ENCODE measurements at places on chromosomes 16 and 17.

- no peak for DNase-seq
Measured at GRCh38 chr16:1032607-1033006, 39.9 kb upstream of the SSTR5 start.

DNA sequence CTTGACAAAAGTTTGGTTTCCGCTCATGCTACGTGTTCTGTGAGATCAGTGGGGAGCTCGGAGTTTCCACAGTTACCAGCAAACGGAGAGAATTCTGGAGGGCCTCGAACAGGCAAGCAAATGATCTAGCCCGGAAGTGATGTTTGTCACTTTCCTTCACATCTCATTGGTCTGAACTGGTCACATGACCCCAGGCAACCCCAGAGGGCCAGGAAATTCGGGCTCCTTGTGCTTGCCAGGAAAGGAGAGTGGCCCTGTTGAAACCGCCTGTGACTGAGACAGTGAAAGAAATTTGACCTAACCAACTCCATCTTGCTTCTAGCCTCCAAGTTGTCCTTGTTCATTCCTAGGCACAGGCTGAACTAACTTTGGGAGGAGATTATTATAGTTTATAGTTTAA lies 23.0 kb downstream of the SPPL2C start:
- DNase-seq = no peak

- no peak for DNase-seq
Measured at GRCh38 chr17:10053782-10054540, 144.4 kb downstream of the GAS7 start.

- no peak for DNase-seq
Measured at GRCh38 chr17:55452139-55452790, 30.6 kb upstream of the MMD start.

DNA sequence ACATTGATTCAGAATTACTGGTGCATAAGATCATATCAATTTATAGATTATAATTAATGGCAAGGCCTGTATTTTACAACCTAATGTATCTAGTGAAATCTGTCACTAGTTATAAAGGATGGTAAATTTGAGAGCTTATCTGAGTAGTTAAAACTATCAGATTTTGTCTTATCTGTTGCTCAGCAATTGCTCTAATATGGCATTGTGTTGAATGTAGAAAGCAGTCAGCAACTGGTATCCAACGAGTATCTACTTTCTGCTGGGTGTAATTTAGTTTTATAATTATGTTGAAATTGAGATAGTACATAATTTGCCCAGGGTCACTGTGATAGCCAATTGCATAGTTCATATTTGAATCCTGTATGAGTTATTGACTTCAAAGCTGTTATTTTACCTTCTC lies 1005.7 kb downstream of the CDH11 start:
- DNase-seq = no peak

DNA sequence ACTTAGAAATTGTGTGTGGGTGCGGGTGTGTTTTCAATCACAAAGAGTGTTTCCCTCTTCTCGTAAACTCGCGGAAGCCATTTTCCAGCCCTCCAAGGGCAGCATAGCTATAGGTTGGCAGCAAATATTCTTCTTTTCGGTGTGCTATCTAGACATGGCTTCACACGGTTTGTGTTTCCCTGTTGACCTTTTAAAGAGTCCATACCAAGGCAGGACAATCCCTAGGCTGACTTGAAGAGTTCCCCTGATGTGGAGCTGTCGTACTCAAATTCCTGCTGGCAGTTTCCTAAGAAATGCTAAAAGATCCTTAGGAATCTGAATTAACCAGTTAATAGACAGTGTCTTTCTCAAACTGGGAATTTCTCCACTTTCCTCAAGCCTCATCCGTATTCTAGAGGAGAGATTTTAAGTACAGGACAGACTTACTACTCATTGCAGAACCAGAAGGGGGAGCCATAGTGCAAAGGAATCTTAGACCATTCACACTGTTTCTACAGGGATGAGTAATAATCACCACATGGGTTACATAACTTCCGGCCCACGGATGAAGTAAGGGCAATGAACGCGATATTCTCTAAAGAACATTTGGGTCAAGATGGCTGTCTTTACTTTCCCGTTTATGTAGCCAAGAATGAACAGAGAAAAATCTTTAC lies 288.6 kb upstream of the ELAC2 start:
- peak; percentile 58 for DNase-seq

DNA sequence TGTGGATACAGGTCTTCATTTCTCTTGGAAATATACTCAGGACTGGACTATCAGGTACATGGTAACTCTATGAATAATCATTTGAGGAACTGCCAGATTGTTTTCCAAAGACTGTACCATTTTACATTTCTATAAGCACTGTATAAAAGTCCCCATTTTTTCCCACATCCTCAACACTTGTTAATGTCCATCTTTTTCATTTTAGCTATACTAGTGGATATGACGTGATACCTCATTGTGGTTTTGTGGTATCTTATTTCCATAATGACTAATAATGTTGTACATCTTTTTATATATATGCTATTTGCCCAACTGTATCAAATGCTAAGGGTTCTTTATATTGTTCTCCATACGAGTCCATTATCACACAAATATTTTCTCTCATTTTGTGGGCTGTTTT lies 22.9 kb downstream of the NUP88 start:
- DNase-seq = no peak

GRCh38 chr17:47225436-47225858 lies 16.3 kb downstream of the MYL4 start:
- DNase-seq = no peak

GRCh38 chr16:5379954-5380353 lies 282.4 kb upstream of the EEF2KMT start:
- no peak for DNase-seq

GRCh38 chr17:30716461-30717290 lies 107.8 kb downstream of the CRLF3 start:
- DNase-seq = peak; percentile 56

- no peak for DNase-seq
Measured at GRCh38 chr16:23195366-23195978, 12.9 kb downstream of the SCNN1G start.

GRCh38 chr17:27994586-27994985 lies 47.9 kb upstream of the NLK start:
- DNase-seq = no peak

All from H9 (cell line).